ENCODE measurements at places on chromosomes 3 and 15.

GRCh38 chr3:155594526-155595187 lies 150.2 kb downstream of the PLCH1 start:
- DNase-seq = no peak

DNA sequence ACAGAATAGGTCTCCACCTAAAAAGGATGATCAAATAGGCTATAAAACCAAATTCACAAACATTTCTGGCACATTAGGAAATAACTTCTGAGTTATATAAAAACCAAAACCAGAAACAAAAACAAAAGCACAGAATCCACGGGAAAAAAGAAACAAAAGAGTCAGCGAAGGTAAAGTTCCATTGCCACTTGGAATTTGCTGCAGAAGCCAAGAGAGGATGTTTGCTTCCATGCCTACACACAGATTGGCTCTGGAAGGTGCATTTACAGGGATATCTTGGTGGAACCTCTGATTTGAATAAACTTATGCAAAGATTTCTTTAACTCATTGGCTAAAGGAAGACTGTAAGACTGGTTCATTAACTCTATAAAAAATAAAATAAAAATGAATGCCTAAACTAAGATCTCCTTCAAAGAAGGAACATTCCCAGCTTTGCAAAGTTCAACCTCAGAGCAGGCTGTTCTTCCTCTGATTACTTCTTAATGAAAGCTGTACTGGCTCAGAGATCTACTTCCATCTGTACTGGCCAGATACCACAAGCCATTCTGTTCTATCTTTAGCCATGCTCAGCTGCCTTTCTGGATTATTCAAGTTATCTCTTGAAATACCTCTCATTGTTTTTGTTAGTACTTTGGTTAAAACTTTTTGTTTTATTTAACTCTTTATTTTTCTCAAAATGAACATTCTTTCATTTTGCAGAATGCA lies 537.5 kb upstream of the CCDC54 start:
- DNase-seq = no peak

- no peak for DNase-seq
Observed at GRCh38 chr3:27349832-27350231, 19.4 kb downstream of the NEK10 start.

GRCh38 chr15:25690673-25691543 lies 172.2 kb downstream of the ATP10A start:
- DNase-seq = no peak

- no peak for DNase-seq
Observed at GRCh38 chr3:108602249-108602934, 12.9 kb downstream of the DZIP3 start.

GRCh38 chr3:8403996-8404395 lies 97.6 kb upstream of the LMCD1 start:
- DNase-seq = no peak

DNA sequence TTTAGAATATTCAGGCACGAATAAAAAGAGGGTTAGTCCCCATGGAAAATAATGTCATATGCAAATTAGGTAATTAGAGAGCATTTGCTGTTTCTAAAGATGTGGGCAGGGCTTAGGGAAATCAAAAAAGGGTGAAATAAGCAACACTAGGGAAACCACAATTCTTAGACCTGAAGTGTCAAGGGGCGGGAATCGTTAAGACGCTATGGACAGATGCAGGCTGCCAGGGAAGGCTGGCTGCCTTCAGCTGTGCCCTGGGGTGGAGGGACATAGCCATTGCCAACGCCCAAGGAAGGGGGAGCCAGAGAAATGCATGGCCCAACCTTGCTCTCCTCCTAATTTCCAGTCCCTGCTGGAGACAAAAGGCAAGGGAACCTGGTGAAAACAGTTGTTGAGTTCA lies 141.7 kb upstream of the PROK2 start:
- no peak for DNase-seq

DNA sequence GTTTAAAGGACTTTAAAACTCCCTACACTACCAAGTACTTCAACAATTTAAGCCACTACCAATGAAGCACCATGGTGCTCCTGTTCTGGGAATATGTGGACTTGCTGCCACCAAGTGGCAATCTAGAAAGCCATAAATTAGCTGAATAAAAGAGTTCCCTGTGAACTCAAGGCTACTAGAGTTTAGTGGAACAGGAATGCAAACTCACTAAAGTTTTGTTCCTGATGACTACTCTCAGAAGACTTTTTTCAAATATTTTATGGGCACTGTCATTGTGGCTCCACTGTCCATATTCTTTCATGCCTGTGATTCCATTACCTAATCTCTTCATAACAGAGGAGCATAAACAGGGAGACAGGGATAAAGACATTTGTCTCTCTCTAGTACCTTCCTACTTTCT lies 63.9 kb downstream of the TMCC1 start:
- no peak for DNase-seq

DNA sequence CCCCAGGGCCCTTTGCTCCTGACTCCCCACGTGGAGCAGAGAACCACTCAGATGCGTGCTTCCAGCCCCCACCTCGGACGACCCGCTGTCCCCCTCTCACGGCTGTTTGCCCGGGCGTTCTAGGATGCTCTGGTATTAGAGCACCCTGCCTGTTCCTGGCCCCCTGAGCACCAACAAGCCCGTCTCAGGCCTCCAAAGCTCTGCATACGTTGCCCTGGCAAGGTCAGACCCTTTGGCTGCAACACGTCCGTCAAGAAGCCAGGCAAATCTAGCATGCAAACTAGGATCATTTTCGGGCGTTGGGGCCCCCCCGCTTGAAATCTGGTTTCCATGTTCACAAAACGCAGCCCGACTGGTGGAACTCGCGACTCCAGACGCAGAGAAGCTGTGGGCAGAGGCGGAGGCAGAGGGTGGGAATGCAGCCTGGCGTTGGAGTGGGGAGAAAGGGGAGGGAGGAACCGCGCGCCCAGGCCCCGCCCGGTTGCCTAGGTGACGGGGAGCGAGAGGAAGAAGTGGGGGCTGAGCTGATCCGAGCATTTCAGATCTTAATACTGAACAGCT lies 86.2 kb upstream of the PIAS1 start:
- peak; percentile 82 for DNase-seq

DNA sequence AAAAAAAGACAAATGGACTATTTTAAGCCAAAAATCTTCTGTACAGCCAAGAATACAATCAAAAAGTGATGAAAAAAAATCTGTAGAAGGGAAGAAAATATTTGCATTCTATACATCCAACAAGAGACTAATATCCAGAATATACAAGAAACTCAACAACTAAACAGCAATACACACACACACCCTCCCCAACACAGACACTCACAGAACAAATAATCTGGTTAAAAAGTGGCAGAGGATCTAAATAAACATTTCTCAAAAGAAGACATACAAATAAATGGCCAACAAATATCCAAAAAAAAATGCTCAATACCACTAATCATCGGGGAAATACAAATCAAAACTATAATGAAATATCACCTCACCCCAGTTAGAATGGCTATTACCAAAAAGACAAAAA lies 209.0 kb upstream of the ZNF385D start:
- DNase-seq = no peak

- peak; percentile 38 for DNase-seq
Observed at GRCh38 chr3:38560284-38560683, 64.1 kb downstream of the EXOG start.
